Activated CD8-positive, alpha-beta T cell treated with anti-CD3 and anti-CD28 coated beads, Interleukin-2, amount 10 ng/mL, durations not matched to agents 7 days and 5 days (primary cell): ENCODE measurements at places on chromosomes 3 and 15. TPM values are rescaled to one million over a fixed set of nuclear protein-coding genes. Genes with fewer than 3 reads are reported as not detected.

DNA sequence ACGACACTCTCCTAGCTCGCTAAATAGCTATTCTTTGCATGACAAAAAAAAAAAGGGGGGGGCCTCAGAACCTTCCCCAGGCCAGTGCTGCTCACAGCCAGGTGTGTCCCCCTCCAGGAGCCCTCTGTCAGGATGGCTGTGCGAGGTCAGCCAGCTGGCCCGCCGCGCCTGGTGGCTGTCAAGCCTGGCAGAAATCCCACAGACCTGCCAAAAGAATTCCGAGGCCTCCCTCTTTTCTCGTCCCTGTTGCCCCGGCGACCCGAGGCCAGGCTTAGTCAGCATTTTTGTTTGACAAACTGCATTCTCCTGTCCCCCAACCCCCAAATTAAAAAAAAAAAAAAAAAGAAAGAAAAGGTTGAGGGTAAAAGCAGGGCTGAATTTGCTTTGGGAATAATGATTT is 61.9 kb downstream of the TM4SF4 start:
- DNase-seq, result no peak

GRCh38 chr3:48306860-48307530 is 26.5 kb downstream of the SPINK8 start:
- DNase-seq, result no peak

- no peak for DNase-seq
These were observed 53.4 kb downstream of the SRGAP3 start for GRCh38 chr3:9196020-9196419.

The SLC24A5 gene
- total RNA-seq, result not detected
